ENCODE measurements at places on chromosomes 1 and 21.

GRCh38 chr1:206705726-206706297, 21.1 kb downstream of the MAPKAPK2 start:
- DNase-seq = no peak

DNA sequence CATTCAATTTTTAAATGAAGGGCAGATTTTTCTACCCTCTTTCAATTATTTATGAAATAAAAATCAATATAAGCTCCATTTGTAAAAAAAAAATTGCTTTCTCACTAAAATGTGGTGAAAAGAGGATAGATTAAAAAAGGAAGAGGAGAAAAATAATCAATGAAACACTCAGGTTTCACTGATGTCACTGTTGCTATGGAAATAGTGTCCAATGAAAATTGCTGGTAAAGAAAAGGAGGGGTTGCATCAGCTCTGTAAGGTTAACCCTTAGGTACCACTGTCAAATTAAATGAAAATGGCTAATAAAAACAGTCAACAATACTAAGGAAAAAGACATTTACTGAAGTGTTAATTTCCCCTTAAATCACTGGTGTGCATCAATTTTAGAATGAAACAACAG, 91.6 kb upstream of the TTC39A start:
- DNase-seq = peak; percentile 36

DNA sequence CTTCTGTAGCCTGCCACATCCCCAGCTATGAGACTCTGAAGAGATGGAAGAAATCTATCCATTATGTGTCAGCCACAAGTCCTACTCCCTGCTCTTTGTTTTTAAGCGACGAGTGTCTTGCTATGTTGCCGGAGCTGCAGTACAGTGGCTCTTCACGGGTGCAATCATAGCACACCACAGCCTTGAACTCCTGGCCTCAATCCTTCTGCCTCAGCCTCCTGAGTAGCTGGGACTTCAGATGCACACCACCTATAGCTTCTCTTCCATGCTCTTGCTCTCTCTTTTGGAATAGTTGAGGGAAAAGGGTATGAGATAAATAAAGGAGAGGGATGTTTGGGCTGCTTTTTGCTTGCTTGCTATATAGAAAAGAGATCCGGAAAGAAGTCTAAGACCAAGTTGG, 1.6 kb downstream of the TUFT1 start:
- no peak for DNase-seq

DNA sequence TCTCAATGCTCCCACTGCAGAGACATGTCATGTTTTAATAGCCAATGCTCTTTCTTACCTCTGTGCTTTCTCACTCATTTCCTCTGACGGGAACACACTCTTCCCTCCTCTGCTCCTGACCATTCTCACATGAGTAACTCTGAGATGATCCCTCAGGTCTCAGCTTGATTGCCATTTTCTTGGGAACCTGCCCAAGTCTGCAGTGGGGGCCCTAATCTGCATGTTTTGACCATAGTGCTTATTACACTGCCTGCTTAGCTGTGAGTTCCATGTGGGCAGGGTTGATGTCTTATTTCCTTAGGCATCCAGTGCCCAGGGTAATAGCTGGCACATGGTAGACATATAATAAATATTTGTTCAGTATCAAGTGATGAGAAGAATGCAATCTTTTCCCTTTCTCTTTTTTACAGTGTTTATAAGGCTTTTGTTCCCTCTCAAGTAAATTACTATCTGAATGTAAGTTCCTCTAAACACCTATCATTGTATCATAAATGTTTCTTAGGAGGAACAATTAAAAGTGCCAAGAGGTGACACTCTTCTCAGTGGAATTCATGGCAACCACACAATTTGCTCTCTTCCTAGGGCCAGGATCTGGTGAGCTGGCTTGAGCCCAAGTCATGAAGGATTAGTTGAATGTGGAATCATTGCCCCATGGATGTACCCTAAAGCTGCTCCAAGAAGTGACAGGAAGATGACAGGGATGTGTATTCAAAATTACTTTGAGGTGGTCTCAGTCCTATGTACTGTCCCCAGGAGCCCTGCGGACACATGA, 485.4 kb upstream of the USP24 start:
- no peak for DNase-seq

DNA sequence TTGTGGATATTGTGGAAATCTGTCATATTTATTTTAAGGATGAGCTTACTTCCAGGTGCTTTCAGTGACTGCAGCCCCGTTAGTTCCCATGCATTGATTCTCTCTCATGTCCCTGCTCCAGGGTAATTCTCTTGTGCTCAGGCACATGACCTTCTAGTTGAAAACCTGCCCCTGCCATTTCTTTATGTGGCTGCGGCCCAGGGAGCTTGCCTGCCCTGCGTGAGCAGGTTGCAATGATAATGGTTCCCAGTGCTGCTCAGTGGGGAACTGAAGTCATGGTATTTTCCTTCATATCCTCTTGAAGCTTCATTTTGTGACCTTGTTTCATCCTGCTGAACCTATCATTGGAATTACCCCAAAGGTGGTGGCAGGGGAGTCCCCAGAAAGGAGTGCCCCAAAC, 229.8 kb downstream of the DISC1 start:
- DNase-seq = no peak

DNA sequence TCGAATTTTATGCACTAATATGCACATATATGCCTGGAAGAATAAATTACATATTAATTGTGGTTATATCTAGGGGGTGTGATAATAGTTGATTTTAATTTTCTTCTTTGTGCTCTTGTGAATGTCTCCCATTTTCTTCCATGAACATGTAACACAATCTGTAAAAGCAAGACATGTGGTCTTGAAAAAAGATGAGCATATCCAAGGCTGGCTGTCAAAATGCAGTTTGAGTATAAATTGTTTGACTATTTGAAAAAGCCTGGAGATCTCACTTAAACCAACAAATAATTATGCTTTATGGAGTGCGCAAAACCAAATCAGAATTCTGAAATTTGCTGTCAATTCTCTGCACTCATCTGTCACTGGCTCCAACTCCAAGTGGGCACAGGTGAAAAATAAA, 143.9 kb downstream of the HMGB4 start:
- DNase-seq = no peak

DNA sequence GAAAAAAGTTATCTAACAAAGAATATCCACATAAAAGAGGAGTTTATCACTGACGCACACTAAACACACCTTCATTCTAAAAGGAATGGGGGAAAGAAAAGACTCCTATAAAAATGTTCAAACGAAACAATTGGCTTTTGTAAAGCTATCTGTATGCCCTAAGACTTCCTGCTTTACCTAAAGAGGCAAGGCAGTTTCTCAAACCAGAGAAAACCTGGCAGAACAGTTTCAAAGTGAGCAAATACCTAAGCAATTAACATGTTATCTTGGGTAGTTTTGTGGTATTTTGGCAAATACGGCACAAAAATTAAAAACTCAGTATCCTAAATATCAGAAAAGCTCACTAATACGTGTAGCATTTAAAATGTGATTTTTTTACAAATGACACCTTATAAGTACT, 1.9 kb downstream of the PUM1 start:
- DNase-seq = no peak

GRCh38 chr1:228837817-228838716, 102.8 kb downstream of the RHOU start:
- DNase-seq = no peak

Data from NCI-H774 (cell line).